ENCODE measurements at places on chromosomes 7 and 10. TPM values are rescaled to one million over a fixed set of nuclear protein-coding genes. Genes with fewer than 3 reads are reported as not detected.
A peak's percentile ranks its signal among the peaks of the same experiment; 100 is the strongest.

GRCh38 chr10:49109669-49110340 is 5.5 kb downstream of the VSTM4 start:
- H3K36me3 ChIP-seq: no peaks in the 10 kb centered on the region
- H3K27ac ChIP-seq: no peak overlapping the region

DNA sequence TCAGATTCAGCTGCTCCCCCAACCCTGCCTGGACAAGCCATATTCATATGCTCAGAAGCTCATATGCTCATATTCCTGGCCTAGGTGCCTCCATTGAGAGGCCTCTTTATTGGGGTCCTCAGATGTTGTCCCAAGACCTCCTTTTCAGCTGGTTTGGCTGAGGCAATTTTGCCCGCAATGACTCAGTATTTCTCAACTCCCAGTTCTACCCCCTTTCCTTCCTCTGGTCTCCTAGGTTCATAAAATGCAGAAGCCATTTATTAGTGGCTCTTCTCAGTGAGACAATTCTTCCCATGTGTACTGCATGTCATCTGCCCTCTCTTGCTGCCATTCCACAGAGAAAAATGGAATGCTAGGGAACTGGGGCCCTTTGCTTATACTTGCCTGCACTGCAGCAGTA is 110.7 kb downstream of the INHBA start:
- DNase-seq: no peak
- no peaks in the 10 kb centered on the region for H3K27me3 ChIP-seq
- H3K4me1 ChIP-seq: no peaks in the 10 kb centered on the region
- no peaks in the 10 kb centered on the region for H3K36me3 ChIP-seq
- no peak overlapping the region for H3K4me3 ChIP-seq

DNA sequence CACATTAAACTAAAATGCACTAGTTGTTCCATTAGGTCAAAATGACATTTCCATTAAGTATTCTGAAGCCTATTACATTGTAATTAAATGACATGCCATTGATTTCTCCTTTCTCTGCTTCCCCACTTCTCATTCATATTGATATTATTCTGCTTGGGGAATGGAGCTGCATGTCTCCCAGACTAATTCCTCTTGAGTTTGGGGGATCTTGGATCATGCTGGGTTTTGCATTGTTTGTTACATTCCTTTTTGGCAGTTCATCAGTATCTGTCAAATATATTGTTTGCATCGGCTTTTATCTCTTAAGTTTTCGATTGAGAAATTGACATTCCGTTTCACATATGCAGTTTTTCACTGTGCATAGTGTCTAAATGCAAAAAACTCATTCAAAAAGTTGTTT is 65.1 kb upstream of the CYP26C1 start:
- DNase-seq: no peak
- no peaks in the 10 kb centered on the region for H3K36me3 ChIP-seq
- H3K27ac ChIP-seq: no peak overlapping the region
- no peaks in the 10 kb centered on the region for H3K4me1 ChIP-seq
- H3K27me3 ChIP-seq: no peaks in the 10 kb centered on the region

GRCh38 chr7:157700231-157701005 is 363.6 kb downstream of the DNAJB6 start:
- no peak for DNase-seq
- peaks cover 5% of the 10 kb centered on the region for H3K27me3 ChIP-seq
- no peak overlapping the region for H3K4me3 ChIP-seq
- H3K4me1 ChIP-seq: no peaks in the 10 kb centered on the region
- H3K36me3 ChIP-seq: no peaks in the 10 kb centered on the region

DNA sequence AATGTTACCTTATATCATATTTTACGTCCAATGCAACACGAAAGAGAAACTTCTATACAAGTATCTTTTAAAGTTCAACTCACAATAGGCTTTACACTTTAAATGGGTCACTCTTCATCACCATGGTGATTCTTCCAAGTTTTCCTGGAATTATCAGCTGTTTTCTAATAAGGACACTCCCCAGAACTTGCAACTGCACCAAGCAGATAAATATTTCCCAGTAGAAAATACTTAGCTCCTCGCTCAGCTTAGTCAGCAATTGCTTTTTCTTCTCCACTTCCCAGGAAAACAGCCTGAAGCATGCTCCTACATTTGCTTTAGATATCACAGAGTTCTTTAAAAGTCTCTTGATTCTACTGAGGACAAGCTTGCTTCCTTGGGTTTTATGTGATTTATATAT is 25.7 kb upstream of the ADD3 start:
- H3K4me1 ChIP-seq: no peaks in the 10 kb centered on the region
- H3K4me3 ChIP-seq: no peak overlapping the region
- no peaks in the 10 kb centered on the region for H3K36me3 ChIP-seq
- no peak for DNase-seq
- no peaks in the 10 kb centered on the region for H3K27me3 ChIP-seq
- H3K27ac ChIP-seq: no peak overlapping the region

DNA sequence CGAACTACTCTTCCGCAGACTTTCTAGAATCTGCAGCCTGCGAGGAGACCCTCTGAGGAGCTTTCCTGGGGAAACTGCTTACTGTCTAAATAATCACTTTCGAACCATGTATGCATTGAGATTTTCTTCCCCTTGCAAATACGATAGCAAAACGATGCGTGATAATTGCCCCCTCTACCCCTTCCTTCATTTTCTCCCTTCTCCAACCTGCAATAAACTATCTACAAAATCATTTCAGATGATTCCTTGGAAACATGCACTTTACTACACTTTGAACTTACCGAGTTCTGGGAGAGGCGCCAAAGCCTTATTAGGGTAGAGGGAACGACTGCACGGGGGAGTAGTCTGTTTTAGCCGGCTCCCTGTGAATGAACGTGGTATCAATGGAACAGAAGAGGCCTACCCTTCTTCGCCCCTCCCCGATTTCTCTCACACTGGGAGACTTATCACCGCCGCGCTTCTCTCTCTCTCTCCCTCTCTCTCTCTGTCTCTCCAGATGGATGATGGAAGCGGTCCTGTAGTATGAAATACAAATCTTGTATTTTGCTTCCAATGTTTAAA is at the start of gene FGFBP3:
Gene FGFBP3, minus strand, starts transcription at position 370 of the 561 bp plus-strand sequence. CDS start 517 bp downstream, outside the sequence.
- DNase-seq: peak; percentile 12
- H3K4me1 ChIP-seq: peaks cover 25% of the 10 kb centered on the region
- peak within 1 kb of the TSS; percentile 67 for H3K27ac ChIP-seq
- H3K4me3 ChIP-seq: peak within 1 kb of the TSS; percentile 68
- H3K27me3 ChIP-seq: no peaks in the 10 kb centered on the region

GRCh38 chr10:23525406-23525805 is 86.5 kb downstream of the OTUD1 start:
- no peaks in the 10 kb centered on the region for H3K36me3 ChIP-seq
- no peaks in the 10 kb centered on the region for H3K4me1 ChIP-seq
- H3K27ac ChIP-seq: no peak overlapping the region
- no peak overlapping the region for H3K4me3 ChIP-seq
- H3K27me3 ChIP-seq: no peaks in the 10 kb centered on the region

DNA sequence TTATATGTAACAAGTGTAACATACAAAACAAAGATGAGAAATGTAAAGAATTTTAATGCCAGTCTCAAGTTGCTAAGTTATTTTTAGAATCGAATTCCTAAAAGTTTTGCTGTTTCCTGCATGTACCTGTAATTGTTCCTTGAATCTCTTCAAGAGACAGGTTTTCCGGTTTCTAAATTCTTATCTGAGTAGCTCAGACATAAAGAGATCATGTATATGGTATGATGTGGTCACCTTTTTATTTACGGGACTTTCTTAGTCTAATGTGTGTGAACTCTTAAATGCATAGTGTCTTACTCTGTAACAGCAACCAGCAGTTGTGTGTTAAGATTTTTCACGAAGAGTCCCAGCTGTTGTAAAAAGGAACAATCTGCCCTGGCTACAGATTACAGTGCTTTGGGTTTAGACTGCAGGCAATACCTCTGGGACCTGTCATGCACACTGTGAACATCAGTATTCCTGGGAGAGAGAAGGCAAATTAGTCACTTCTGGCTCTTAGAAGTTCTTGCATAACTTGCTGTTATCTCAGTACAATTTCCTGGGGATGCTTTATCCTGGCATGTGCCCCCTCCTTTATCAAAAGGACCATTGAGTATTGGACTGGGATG is 263.4 kb downstream of the BICC1 start:
- H3K27ac ChIP-seq: no peak overlapping the region
- DNase-seq: no peak
- H3K36me3 ChIP-seq: no peaks in the 10 kb centered on the region

DNA sequence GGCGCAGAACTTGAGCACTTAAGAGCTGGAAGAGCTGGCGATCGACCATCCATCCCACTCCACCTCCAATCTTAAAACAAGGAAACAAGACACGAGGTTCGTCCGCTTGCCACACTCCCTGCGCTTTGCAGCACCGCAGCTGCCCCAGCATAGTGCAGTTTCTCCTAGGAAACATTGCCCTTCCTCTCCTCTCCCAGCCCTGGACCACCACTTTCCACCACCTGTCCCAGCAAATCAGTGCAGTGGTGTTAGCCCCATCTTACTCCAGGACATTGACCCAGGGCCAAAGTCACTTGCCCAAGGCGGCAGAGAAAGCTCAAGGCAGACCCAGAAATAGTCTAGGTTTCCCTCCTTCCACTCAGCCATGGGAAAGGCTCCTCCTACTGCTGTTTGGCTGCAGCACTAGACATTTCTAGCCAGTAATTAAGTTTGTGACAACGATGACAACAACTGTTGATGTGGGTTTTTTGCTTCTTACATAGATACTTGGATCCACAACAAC is 1.5 kb upstream of the PARD3 start:
- H3K4me1 ChIP-seq: peaks cover 7% of the 10 kb centered on the region
- no peak overlapping the region for H3K4me3 ChIP-seq
- no peaks in the 10 kb centered on the region for H3K36me3 ChIP-seq
- peaks cover 14% of the 10 kb centered on the region for H3K27me3 ChIP-seq
- H3K27ac ChIP-seq: no peak overlapping the region

DNA sequence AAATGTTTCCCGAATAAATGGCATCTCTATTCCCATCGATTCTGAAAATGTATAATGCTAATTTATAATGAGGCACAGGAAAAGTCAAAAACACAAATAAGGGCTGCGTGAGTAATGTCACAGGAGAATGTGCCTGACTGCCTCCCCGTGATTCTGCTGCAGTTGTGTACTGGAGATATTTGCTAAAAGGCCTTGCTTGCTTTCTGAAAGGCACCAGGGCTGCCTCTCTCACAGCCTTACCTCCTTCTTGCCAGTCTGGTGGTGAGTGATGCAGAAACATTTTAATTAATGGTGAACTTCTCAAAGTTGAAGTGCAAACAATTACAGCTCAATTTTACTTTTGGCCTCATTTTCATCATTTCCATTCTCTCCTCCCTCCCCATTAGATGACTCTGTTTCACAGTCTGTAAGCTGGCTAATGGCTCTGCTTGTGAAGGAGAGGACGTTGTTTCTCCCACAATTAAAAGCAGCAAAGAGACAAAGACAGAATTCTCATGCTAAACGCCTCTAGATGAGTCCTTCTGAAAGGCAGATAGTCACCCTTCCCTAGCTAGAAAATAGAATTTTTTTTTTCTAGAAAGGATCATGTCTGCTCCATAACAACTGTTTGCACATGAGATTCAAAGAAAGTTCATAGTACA is 377.6 kb downstream of the MDFIC start:
- DNase-seq: no peak
- no peaks in the 10 kb centered on the region for H3K4me1 ChIP-seq
- no peaks in the 10 kb centered on the region for H3K27me3 ChIP-seq
- H3K4me3 ChIP-seq: no peak overlapping the region
- H3K36me3 ChIP-seq: no peaks in the 10 kb centered on the region
- H3K27ac ChIP-seq: no peak overlapping the region

- H3K27ac ChIP-seq: no peak overlapping the region
- H3K36me3 ChIP-seq: peaks cover 6% of the 10 kb centered on the region
- no peaks in the 10 kb centered on the region for H3K27me3 ChIP-seq
- H3K4me1 ChIP-seq: peaks cover 5% of the 10 kb centered on the region
- H3K4me3 ChIP-seq: no peak overlapping the region
Measured at GRCh38 chr7:133290041-133290440, 37.2 kb downstream of the EXOC4 start.

DNA sequence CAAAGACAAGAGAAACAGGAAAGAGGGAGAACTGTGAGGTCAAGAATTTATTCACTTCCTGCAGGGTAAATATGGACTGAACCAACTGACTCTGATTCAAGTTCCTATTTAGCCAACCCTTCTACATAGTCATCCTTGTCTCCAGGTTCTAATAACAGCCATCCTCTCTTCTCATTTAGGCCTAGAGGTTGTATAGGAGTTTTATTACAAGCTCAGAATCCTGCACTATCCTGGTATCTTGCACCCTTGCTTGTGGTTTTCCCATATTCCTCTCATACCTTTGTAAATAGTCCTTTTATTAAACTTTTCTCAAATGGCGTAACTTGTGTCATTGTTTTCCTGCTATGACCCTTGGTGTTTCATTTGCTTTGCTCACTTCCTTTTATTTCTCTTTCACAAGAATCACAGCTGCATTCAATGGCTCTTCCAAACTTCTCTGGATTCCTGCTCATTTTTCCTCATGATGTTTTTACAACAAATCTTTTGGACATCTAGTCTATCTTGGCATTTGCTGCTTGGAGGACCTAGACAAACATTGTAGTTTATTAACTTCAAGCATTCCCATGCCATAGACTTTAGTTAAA is 12.4 kb upstream of the OR2A5 start:
- no peak overlapping the region for H3K4me3 ChIP-seq
- H3K4me1 ChIP-seq: no peaks in the 10 kb centered on the region
- H3K36me3 ChIP-seq: no peaks in the 10 kb centered on the region
- DNase-seq: no peak
- H3K27ac ChIP-seq: no peak overlapping the region

DNA sequence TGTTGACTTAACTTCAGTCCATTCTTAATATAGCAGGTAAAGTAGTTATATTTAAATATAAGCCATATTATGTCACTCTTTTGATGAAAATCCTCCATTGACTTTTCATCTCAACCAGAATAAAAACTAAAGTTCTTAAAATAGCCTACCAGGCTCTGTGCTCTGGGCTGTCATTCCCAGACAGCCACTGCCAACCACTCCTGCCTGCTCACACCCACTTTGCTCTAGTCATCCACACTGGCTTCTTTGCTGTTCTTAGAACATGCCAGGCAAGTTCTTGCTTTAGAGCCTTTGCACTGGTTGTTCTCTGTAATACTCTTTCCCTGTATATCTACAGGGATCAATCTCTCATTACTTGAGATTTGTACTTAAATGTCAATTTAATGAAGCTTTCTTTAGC is 80.6 kb downstream of the ZEB1 start:
- no peak for DNase-seq
- peaks cover 8% of the 10 kb centered on the region for H3K4me1 ChIP-seq
- H3K36me3 ChIP-seq: no peaks in the 10 kb centered on the region
- no peaks in the 10 kb centered on the region for H3K27me3 ChIP-seq

Gene CTAGE4
- 5.4 TPM for total RNA-seq

Gene DPCD
- 1.2 TPM for total RNA-seq

Gene TMEM225B
- total RNA-seq: 1.1 TPM

Gene CBX3
- total RNA-seq: 160 TPM

Gene MYL10
- total RNA-seq: not detected

Gene GIMAP5
- 296 TPM for total RNA-seq

Gene TSPAN13
- not detected for total RNA-seq

Gene SLC13A1
- total RNA-seq: not detected

Gene NPSR1
- total RNA-seq: not detected
